OCI-LY7 (cell line): ENCODE measurements at places on chromosomes 1 and 21. TPM values are rescaled to one million over a fixed set of nuclear protein-coding genes. Genes with fewer than 3 reads are reported as not detected.

GRCh38 chr1:160504651-160505050, 18.4 kb downstream of the SLAMF6 start:
- no peak for DNase-seq

- DNase-seq, result no peak
Observed at GRCh38 chr1:243457363-243457982, 201.6 kb downstream of the SDCCAG8 start.

GRCh38 chr21:34887105-34887442, 162.0 kb downstream of the RUNX1 start:
- DNase-seq, result no peak

GRCh38 chr1:10730985-10731384, 65.5 kb downstream of the CASZ1 start:
- no peak for DNase-seq

- DNase-seq, result no peak
Observed at GRCh38 chr1:111497592-111497991, 5.8 kb downstream of the ADORA3 start.

DNA sequence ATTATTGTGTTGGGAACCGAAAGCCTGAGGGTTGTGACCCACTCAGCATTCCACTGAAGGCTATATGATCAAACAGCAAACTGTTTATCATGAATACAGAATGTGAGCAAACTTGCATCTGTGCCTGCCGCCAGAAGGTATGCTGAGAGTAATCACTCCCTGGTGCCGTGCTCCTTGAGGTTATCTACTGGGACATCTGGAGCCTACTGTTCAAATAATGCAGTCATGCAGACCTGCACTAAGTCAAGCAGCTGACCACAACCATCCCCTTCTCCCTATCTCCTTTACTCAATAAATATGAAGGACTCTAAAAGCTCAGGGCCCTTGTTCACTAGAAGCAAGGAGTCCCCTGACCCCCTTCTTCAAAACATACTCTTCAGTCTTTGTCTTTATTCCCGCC, 13.5 kb downstream of the GSTM5 start:
- DNase-seq, result no peak

- DNase-seq, result peak; percentile 86
Observed at GRCh38 chr1:40802078-40802741, 18.6 kb downstream of the KCNQ4 start.

GRCh38 chr1:25772164-25772563, 27.8 kb upstream of the SELENON start:
- no peak for DNase-seq

DNA sequence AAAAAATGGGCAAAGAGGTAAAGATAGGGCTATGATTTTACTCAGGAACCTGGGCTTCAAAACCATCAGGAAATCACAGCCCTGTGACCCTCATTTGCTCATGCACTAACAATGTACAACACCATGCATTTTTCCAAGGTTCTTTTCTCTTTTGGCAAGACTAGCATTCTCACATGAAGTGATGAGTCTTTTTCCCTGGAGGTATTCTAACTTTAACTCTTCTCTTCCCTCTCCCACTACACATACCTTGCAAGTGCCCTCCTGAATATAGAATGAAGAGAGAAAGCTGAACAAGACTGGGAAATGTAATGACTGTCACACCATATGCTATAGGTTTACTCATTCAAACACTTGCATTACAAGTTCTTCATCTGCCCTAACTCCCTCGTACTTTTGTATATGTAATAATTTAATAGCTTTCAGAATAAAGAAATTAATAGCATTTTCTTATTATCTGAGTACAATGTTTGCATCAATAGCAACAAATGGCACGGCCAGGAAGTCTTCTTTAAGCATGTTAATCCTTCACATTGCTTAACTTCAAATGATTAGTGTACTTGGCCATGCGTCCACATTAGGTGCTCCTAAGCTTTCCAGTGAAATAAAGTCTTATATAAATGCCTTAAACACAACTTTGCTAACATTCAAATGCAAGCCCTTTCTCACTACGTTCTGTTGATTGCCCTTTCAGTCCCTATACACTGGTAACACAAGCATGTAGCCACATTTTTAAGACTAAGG, 1.8 kb downstream of the NIBAN1 start:
- no peak for DNase-seq

GRCh38 chr1:173293756-173294155, 86.6 kb upstream of the TNFSF4 start:
- DNase-seq, result no peak

DNA sequence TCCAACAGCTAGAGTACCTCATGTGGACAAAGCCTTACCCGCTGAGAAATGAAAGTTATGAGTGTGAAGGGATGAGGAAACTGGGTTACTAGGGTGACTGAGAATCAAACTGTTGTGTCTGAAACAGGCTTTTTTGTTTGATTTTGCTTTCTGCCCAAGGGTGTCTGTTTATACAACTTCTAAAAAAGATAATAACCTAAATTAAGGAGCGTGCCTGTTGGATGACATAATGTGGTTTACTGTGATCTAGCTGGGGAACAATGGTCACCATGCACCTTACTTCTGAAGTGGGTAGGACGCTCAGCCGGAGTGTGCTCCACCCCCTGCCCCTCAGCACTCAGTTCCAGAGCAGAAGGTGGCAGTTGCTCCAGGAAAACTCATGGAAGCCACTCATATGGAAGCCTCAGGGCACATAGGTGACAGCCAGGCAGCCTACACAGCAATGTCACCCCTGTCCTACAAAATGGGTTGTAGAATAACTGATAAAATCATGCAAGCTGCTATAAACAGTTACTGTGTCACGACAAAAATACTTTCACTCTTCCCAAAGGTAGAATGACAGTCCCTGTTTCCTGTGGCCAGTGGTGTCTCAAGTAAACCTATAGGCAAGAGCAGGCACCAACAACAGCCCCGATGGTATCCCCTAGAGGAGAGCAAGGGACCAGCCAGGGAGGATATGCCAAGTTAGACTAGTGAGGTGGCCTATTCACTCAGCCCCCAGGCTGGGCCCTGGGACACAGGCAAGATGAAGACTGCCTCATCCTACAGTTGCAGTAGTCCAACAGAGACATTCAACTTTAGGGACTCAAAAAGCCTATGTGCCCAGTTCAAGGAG, 29.3 kb downstream of the SIPA1L2 start:
- peak; percentile 49 for DNase-seq

DNA sequence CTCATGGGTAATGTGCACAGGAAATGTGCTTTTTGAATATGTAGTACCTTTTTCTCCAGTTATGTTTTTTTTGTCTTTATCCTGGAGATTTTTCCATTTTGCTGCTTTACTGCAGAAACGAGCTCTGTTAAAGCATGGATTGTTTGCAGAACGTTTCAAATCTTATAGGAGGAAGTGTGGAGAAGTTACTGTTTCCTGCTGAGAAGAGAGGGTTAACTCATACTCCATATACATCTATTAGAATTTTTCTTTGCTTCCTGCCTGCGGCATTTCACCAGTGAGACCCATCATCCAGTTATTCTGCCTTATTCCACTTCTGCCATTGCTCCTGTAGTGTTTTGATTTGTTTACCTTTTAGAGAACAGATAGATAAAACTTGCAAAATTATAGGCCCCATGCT, 2.0 kb downstream of the RPRD2 start:
- DNase-seq, result peak; percentile 46

DNA sequence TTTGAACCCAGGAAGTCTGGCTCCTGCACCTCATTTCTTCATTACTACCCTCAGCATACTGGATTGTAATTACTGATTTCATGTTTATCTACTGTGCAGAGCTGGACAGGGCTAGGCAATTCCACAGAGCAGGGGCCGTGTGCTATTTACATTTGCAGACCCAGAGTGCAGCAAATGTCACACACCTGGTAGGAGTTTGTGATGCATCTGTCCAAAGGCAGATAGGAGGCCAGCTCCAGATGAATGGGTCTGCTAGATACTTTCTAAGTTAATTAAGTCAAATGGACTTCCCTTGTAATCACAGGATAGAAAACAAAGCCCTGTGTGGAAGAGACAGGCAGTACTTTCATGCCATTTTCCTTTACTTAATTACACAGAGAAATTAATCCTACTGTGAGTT, 46.2 kb downstream of the PGBD5 start:
- DNase-seq, result no peak

- peak; percentile 7 for DNase-seq
Observed at GRCh38 chr1:206859082-206859521, 6.3 kb upstream of the IL20 start.

DNA sequence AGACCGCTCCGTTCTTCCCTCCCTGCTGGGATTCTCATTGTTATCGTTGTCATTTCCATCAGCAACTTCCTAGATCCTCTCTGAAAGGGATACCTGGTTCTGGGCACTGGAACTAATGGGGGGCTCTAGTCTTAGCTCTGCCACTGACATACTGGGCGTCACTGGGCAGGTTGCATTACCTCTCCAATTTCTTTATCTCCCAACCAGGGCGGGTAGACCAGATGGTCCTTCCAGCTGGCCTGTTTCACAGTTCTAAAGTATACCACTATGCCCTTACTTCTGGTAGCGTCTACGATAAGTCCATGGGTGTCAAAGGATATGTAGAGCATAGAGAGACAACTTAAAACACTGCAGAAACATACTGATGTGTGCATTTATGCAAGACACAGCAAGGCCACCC, 1.4 kb downstream of the GPR37L1 start:
- no peak for DNase-seq

DNA sequence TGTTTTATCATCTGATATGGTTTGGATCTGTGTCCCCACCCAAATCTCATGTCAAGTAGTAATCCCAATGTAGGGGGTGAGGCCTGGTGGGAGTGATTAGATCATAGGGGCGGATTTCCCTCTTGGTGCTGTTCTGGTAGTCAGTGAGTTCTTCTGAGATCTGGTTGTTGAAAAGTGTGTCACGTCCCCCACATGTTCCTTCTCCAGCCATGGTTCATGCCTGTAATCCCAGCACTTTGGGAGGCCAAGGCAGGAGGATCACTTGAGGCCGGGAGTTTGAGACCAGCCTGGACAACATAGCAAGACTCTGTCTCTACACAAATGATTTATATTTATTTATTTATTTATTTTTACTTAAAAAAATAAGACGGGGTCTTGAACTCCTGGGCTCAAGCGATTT, 30.8 kb upstream of the EDARADD start:
- DNase-seq, result no peak

- DNase-seq, result no peak
Observed at GRCh38 chr1:87410776-87411480, 82.2 kb downstream of the LMO4 start.

DNA sequence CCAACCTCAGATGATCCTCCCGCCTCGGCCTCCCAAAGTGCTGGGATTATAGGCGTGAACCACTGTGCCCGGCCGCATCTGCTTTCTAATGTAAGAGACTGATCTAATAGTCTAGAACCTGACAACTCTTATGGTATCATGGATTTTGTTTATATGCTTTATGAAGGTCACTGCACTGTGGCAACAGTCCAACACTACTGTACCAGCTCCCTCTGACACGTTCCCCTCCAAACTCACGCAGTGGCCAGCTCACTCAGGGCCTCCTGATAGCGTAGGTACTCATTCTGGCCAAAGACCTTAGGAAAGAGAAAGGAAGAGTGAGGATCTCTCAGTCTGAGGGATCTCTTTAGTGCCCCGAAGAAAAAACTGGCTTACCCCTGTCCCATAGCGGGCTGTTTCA, 6.0 kb upstream of the CFAP141 start:
- no peak for DNase-seq

- peak; percentile 54 for DNase-seq
Observed at GRCh38 chr1:207825719-207826556, 74.1 kb downstream of the CD46 start.

DNA sequence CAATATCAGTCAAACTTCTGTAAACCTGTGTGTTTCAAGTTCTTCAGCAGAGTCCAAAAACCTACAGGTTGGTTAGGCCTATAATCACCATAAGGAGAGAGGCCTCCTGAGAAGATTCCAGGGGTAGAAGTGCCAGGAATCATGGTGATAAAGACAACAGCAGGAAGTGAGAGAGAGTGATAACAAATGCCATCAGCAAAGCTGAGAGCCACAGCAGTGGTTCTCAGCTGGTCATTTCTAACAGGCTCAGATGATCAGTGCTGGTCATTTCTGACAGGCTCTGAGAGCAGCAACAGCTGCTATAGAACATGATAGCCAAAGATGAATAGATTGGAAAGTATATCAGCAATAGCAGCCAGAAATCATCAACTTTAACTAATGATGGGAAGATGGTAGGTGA, 101.3 kb downstream of the TYW3 start:
- no peak for DNase-seq

DNA sequence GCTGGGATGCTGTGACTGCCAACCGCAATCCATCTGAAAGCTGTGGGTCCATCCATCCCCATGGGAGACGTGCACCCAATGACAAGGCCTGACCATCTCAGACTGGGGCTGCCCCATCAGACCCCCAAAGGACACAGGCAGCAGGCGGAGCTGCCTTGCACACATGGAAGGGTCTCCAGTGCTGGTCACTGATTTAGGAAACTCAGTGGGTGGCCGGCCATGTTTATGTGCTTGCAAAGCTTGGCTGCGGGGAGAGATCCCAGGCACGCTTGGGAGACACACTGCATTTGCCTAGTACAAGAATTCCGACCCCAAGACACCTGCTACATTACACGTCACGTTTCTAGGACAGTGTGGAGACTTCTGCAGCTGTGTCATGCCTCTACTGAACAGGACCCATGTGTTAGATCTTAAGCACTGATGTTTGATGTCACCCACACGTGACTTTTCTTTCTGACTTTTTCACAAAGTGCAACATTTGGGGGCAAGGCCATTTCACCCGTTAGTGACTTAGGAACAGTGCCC, 181.4 kb downstream of the CLIC6 start:
- DNase-seq, result no peak

DNA sequence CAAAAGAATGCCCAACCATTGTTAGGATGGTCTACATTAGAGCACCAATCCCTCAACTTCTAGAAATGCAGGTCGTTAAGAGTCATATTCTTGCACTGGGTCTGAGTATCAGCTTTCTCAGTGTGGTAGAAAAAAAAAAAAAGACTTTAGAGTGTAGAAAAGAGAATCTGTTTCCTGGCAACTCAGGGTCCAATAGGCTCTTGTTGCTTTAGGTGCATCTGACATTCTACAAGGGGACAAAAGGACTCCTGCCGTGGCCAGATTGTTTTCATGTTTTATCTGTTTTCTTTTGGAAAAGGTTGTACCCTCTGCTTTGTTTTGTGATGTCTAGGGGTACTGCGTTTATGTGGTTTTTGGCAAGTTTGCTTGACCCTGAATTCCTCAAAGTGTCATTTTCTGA, 105.4 kb upstream of the KCNK2 start:
- DNase-seq, result no peak

LAMTOR5 gene
- total RNA-seq, result 104 and 123 TPM in 2 replicates

SLC44A3 gene
- not detected in 2 replicates for total RNA-seq

SEMA6C gene
- total RNA-seq, result 1.9 and 2.0 TPM in 2 replicates
